ENCODE measurements at places on chromosomes 7 and 10. TPM values are rescaled to one million over a fixed set of nuclear protein-coding genes. Genes with fewer than 3 reads are reported as not detected.

GRCh38 chr10:120734483-120735078, 116.6 kb upstream of the WDR11 start:
- DNase-seq, result no peak

DNA sequence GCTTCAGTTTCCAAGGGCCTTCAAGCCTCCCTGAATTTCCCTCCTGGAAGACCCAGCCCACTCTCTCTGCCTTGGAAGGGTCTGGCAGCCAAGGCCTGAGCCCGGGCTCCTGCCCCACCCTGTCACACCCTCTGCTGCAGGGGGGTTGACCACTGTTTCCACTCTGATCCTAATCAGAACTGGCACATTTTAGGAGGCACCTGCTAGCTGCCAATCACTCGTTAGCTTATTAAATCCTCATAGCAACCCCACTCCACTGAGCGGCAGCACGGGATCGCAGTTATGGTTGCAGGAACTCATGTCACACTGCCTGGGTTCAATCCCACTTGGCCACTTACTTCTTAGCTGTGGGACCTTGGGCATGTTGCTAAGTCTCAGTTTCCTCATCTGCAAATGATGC, 12.9 kb downstream of the HSPB1 start:
- DNase-seq, result no peak

GRCh38 chr10:124745252-124745651, 1.1 kb upstream of the FAM53B start:
- DNase-seq, result no peak

Gene FGFR2
- total RNA-seq, result 28.9 TPM

DNA sequence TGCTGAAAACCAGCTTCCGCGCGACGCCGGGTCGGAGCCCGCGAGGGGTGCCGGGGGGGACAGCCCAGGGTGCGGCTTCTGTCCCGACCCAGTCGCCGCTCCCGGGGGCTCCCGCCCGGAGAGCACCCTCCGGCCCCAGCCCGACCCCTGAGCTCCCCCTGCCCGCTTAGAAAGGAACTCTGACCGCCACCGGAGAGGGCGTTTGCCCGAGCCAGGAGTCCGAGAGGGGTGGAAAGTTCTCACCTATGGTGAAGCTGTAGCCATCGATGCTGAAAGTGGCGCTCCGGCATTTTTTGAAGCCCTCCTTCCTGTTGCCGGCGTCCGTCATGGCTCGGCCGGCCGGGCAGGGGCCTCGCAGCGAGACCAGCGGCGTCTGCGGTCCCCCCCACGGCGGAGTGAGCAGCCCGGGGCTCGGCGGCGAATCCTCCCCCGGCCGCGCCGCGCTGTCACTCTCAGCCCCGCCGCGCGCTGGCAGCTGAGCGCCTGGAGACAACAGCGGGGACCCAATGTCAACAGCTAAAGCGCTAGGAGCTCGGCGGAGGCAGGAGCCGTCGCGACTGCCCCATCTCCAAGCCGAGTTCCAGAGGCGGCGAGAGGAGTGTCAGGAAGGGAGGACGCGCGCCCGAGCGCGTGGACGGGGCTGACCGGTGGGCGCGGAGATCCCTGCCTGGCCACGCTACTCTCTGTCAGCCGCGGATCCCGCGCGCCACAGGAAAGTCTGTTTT, 191.6 kb downstream of the LSM5 start:
- DNase-seq, result no peak

GRCh38 chr7:44461387-44461786, 29.1 kb downstream of the NUDCD3 start:
- no peak for DNase-seq

DNA sequence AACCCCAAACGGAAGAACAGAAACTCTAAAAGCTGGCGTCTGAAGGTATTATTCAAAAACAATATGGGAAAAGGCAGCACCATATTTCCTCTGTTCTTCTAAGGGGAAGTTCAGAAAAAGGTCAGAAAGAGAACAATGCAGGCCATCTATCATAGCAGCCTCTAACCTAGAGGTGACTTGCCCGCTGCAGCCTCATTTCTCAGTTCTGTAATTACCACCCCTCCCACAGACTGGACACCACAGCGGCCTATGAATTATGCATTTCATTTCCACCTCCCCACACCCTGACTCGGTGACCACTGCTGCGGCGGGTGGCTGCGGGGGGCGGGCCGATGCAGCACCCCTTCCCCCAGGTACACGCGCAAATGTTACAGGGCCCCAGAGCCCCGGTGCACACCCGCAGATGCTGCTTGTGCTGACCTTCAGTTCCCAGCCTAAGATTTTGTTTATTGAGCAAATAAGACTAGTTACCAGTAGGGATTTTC, 125.5 kb downstream of the CLEC2L start:
- DNase-seq, result no peak

- DNase-seq, result no peak
These were observed 4.7 kb downstream of the IDI2 start for GRCh38 chr10:1020958-1021357.

GRCh38 chr10:3295582-3296151, 123.1 kb upstream of the PITRM1 start:
- no peak for DNase-seq

DNA sequence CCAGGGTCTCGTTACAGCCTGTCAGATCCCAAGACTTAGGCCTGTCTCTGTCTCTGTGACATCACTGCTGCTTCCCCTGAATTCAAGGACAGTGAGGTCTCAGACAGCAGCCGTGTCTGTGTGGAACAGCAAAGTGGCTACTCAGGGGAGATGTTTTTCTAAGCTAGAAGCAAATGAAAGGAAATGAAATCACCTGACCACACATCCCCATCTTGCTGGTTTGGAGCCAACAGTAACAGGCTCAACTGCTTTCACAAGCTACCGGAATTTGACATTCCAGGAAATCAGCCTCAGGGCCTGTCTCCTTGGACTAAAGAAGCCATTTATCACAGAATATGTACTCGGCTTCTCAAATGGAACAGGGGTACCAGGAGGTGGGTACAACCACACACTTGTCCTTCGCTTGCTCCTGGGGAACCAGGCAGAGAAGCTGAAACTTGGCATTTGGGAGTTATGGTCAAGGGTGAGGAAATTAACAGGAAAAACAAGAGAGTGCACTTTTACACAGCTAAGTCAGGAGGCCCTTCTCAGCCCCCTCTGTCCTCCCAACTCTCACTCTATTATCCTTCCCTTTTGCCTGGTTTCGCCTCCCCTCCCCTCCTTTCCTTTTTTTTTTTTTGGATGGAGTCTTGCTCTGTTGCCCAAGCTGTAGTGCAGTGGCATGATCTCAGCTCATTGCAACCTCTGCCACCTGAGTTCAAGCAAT, 73.2 kb downstream of the SPDYE5 start:
- DNase-seq, result peak; percentile 40

Gene PLEKHS1
- 1.1 TPM for total RNA-seq

Gene CPA4
- total RNA-seq, result 0.68 TPM

- no peak for DNase-seq
These were observed 169.7 kb downstream of the ITGB1 start for GRCh38 chr10:32788359-32788758.

Gene GJD4
- 0.31 TPM for total RNA-seq

DNA sequence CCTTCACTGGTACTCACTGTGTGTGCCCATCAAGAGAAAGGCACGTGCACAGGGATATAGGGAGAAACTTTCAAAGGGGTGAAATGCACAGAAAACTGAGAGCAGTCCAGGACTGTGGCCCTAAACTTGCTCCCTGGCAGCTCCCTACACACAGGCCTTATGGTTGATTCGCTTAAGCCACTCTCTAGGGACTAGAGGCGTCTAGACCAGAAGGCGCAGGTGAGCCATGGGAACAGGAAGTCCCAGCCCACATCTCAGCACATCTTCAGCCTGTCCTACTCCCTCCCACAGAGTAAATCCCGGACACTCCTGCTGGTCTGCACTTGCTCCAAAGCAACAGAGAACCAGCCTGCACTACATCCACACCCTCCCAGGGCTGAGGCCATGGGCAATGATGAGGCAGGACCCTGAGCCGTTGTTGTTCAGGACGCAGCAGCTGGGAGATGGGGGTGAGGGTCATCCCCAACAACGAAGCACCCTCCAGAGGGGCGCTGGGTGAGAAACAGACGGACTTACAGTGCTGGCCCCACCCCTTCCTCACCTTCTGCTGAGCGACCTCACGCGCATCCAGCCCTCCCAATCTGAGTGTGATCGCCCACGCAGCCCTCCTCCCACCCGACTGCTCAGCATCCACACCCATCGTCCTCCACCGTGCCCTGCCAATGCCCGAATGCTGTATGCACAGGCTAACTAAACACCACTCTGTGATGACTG, 109.3 kb downstream of the TNS3 start:
- no peak for DNase-seq

DNA sequence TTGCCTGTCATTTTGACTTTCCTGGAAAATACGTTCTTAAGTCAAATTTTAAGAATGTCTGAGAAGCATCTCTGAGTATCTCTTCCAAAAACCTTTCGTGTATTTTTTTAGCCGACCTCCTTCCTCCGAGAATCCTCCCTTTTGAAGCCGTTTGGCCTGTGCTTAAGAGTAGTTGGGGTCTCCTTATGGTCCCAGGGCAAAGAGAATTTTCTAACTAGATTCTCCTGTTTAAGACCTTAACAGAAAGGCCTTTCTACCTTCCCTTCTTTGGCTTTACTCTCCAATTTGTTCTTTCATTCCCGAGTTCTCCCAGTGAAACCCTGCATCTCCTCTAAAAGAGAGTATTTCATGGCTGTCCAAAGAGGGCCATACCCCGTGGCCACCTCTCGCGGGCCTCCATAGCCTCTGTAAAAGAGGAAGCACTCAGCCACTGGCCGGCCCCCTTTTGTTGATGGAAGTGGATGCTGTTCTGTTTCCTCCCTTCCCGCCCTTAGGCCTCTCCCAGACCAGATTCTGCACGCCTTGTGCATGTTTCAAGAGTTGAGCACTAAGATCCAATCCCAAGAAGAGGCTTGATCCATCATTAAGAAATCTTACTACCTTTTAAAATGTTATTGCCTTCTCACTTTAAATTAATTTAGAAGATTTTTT, 6.6 kb upstream of the FEZF1 start:
- DNase-seq, result no peak

GRCh38 chr7:33807779-33808482, 97.4 kb upstream of the BMPER start:
- DNase-seq, result peak; percentile 21

GRCh38 chr7:4281231-4281993, 400.7 kb upstream of the FOXK1 start:
- no peak for DNase-seq

DNA sequence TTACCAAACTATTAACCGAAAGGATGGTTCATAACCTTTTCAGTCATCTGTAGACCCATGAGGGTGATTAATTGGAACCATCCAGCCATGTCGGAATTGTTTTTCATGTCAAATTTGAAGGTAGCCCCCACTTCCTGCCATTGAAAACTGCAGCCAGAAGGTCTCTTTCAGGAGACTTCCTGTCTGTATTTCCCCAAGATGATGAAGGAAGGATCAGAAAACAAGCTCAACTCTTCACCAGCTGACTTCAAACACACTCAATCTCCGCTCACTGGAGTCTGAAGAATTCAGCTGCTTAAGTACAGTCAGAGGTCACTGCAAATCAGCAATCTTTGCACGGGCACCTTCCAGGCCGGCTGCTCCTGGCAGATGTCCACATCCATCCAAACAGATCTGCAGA, 291.7 kb upstream of the NPVF start:
- no peak for DNase-seq

DNA sequence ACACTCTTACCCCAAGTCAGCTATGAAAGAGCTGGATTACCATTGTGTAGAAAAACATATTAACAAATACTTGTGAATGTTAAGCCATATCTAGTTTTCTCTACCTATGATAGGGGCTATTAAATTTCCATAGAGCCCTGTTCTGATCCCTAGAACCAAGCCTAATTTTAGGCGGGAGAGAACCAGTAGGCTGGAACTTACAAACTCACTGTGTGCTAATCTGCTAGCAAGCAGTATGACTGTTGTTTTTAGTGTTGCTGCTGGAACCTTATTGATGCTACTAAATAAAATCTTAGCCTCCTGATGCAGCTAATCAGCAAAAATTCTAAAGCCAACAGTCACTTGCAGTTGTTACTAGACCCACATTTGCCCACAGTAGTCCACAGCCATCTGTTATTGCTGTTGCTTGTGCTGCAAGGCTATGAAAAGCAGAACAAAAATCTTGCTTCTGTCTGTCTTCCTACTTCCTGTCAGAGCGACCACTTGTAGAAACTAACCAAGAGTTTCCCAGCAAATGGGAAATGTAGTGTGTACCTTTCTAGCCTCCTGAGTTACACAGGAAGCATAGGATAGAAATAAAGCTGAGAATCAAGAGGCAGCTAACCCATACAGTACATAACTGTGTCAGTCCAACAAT, 368.4 kb downstream of the ARL4A start:
- DNase-seq, result no peak

DNA sequence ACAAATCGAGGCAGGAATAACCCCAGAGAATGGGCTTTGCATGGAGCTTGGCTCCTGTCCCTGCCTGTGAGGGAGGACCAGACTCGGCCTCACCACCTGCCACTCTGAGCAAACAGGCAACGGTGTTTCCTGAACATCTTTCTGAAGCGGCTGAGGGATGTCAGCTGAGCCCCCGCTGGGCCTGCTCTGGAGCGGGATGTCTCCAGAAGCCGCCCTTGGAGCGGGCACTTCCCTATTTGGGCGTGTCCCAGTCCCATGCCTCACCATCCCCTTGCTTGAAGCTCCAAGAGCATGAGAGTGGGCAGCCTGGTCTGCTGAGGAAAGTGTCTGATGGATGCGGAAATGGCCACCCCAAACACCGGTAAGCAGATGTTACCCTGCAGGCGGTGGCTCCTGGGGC, 10.2 kb downstream of the ALKBH4 start:
- no peak for DNase-seq

Gene SFXN3
- total RNA-seq, result 70.7 TPM

DNA sequence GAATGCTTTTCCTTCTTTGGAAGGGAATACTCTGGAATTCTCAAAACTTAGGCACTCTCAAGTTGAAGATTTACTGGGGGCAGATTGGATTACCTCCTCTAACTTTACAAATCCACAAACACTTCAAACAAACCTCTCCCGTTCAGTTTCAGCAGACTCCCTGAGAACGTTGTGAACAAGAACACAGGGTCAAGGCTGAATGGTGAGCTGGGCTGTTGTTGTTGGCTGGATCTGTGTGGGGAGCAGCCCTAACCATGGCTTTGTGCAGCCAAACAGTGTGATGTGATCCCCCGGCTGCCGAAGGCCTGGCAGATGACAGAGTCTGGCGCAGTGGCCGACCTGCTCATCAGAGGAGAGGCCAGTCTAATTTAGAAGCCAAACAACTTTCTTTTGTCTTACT, 93.1 kb downstream of the BMPER start:
- DNase-seq, result peak; percentile 82

Gene SPDYE1
- 2.7 TPM for total RNA-seq

GRCh38 chr10:79111846-79112614, 43.3 kb downstream of the ZMIZ1 start:
- DNase-seq, result peak; percentile 40

DNA sequence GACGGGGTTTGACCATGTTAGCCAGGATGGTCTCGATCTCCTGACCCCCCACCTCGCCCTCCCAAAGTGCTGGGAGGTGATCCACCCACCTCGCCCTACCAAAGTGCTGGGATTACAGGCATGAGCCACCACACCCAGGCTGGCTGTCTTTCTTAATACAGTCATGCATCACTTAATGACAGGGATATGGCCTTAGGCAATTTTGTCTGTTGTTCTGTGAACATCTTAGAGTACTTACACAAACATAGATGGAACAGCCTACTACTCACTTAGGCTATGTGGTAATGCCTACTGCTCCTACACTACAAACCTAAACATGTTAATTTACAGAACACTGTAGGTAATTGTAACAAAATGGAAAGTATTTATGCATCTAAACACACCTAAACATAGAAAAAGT, 106.6 kb upstream of the KCNMA1 start:
- DNase-seq, result no peak

Data from testis (tissue), 5 donors.